Kidney epithelial cell (primary cell): ENCODE measurements at places on chromosomes 6 and 20. TPM values are rescaled to one million over a fixed set of nuclear protein-coding genes. Genes with fewer than 3 reads are reported as not detected.

Gene SLC4A11
- total RNA-seq: 4.9 and 8.5 TPM in 2 replicates

GRCh38 chr20:37225146-37225545 is 36.5 kb downstream of the GHRH start:
- no peak for DNase-seq

DNA sequence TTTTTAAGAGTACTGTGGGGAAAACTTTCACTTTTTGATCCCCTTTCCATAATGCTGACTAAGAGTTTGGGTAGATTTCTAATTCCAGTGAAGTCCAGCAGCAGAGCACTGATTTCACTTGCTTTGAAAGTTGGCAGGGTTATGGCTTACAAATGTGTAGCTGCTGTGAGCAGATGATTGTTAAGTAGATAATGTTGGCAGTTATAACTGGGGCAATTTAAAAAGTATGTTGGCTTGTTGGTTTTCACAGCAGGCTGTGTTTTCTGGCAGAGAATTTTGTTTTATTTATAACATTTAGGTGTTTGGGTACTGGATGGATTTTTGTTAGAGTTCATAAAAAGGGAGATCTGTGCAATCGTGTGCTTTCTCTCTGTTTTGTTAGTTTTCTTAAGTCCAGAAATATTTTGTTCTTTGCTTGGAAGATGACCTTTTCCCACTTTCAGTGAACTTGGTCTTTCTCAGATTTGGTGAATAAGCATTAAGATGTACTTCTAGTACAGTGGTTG is 31.4 kb downstream of the AFDN start:
- DNase-seq: no peak

- DNase-seq: no peak
These were observed 109.3 kb downstream of the RNF144B start for GRCh38 chr6:18496462-18496861.
